ENCODE measurements at places on chromosomes 11 and 22.

DNA sequence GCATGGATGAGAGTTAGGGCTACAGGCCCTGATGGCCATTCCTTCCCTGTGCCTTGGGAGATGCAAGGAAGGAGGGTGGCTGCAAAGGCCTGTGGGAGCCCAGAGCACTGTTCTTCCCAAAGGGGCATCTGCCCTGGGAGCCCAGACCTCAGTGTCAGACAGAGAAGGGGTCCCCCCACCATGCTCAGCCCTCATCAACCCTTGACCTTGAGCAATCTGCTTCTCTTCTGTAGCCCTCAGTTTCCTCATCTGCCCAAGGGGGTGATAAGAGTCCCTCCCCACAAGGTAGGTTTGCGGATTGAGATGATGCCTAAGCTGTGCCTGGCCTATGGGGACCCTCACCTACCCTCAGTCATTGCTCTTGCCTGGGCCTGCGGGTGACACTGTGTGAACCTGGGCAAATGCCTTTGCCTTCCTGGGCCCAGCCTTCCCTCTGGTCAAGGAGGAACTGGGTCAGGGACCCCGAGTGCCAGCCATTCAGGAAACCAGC is 47.5 kb downstream of the IGLL5 start:
- no peak for DNase-seq

DNA sequence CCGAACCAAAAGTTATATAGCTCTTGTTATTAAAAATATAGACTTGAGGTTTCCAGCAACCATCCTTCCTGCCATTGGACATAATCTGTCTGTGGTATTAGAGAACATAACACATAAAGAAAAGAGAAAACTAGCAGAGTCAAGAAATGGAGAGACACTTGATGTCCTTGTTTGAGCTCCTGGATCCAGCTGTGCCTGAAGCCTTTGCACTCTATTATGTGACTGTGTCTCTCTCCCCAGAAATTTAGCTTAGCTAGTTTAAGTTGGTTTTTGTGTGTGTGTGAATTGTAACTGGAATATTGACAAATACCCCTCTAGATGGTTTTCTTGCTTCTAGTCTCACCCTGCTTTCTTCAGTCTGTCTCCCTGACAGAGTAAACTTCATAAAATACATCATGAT is 61.6 kb downstream of the SC5D start:
- no peak for DNase-seq

GRCh38 chr11:90204832-90205646 is 17.8 kb downstream of the CHORDC1 start:
- peak; percentile 60 for DNase-seq

- no peak for DNase-seq
Observed at GRCh38 chr11:2390091-2390724, 10.3 kb upstream of the TSSC4 start.

DNA sequence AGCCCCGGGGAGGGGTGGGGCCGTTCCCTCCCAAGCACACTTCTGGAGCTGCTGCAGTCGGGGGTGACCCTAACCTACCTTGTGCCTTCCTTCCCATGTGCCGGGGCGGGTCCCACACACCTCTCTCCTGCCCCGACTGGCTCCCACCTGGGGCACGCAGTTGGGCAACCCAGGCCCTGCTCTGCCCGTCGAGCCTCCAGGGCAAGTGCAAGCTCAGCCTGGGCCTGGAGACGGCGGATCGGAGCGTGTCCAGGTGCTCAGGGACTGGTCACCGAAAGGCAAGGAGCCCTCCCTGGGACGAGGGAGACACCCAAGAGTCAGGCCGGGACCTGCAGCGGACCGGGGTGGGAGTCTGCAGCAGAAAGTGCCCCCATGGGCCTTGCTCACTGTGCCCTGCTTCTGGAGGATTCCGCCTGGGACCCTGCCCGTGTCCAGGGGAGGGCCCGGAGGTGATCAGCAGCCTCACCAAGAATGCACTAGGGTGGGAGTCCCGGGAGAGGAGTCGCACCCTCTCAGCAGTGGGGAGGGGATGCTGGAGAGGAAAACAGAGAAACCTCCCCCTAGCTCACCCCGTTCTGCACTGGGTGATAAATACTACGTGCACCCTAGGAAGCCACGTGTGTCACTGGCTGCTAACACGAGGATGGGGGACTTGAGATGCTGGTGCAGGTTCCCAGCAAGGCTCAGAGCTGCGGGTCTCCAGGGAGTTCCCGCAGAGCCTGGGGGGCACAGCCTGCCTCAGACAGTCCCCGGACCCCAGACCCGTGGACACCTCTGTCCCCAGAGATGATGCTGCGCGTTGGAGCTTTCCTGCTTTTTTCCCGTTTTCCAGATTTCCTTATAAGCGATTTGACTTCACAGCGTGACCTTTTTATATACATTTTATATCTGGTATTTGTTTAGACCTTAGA is 5.2 kb upstream of the GATD1 start:
- DNase-seq, result no peak
